ENCODE measurements at places on chromosomes 1 and 21.

GRCh38 chr21:38842079-38842478, 36.4 kb downstream of the ETS2 start:
- no peak for DNase-seq

- DNase-seq, result no peak
Observed at GRCh38 chr1:162384116-162384515, 2.6 kb downstream of the C1orf226 start.

GRCh38 chr1:179091691-179092165, 9.9 kb downstream of the TOR3A start:
- DNase-seq, result peak; percentile 17

DNA sequence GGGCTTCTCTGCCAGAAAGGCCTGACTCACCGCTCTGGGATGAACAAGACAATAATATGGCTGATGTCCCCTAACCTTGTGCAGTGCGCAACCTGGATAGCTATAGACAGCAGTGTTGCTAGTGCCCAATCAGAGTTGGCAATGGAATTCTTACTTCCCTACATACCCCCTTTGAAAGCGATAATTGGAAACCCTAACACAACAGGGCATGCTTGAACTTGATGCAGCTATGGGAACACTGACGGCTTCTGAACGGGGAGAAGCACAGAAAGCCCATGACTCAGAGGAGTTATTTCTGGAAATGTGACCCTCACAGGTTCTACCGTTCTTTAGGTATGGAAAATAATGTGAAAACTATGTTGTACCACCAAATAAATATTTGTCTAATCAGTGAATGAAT, 200.6 kb downstream of the TRABD2B start:
- no peak for DNase-seq

DNA sequence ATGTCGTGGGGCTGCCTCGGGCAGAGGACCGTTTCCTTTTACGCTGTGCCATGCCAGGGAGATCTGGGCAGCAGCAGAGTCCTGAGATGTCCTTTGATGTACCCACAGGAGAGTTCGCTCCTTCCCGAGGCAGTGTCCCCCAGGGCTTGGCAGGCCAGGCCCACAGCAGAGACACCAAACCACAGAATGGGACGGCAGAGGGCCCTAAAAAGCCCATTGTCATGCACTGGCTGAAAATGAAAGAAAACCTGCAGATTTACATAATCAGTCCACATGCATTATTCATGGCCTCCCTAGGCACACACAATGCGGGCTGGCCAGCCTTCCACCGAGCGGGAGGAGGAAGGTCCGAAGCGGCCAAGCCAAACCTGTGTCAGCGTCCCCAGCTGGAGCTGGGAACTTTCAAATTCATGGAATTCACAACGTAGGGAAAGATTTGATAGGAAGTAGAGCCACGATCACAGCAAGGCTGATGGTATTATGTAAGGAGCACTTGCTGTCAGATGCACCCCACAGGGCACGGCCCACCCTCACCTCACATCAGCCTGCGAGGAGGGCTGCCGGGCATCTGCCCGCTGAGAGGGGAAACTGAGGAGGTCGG, 25.3 kb upstream of the EFHD2 start:
- DNase-seq, result no peak

- no peak for DNase-seq
Observed at GRCh38 chr1:46467183-46467504, 22.5 kb upstream of the DMBX1 start.

DNA sequence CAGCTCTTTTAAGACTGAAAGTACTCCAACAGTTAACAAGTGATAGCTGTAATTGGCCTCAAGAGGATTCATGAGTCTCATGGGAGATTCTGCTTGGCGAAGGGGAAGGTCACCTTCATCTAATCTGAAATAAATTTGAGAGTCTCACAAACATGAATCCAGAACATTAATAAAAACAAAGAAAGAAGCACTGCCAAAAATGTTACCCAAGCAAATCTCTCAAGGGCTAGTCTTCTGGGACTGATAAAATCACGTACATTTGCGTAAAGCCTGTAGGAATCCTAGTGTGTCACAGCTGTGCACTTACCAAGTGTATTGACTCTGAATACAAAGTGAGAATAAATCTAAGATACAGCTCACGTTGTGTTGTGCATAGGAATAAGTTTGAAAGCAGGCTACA, 21.2 kb upstream of the NUF2 start:
- no peak for DNase-seq

DNA sequence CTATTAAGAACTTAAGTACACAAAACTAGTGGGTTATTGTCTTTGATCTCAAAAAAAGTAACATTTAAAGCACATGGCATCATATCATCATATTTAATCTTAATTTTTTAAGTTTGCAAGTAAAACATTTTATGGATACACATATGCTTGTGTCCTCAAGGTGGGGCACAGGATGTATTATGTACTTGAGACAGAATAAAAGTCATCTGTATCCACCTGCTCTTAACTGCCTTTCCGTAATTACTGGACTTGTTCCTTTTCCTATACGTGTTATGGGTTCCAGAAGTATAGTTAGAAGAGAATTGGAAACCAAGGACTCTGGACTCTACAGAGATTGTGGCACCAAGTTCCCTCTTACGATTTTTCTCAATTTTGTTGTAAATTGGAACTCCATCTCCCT, 79.4 kb downstream of the FCRL5 start:
- no peak for DNase-seq
